AG08396 (cell line): ENCODE measurements at places on chromosomes 1 and 21.
A peak's percentile ranks its signal among the peaks of the same experiment; 100 is the strongest.

- no peak for DNase-seq
Observed at GRCh38 chr1:168092566-168093355, 44.0 kb downstream of the GPR161 start.

GRCh38 chr1:172929006-172929405, 121.7 kb downstream of the TNFSF18 start:
- DNase-seq, result no peak

GRCh38 chr1:207309745-207310273, 11.7 kb upstream of the CD55 start:
- DNase-seq, result peak; percentile 43

DNA sequence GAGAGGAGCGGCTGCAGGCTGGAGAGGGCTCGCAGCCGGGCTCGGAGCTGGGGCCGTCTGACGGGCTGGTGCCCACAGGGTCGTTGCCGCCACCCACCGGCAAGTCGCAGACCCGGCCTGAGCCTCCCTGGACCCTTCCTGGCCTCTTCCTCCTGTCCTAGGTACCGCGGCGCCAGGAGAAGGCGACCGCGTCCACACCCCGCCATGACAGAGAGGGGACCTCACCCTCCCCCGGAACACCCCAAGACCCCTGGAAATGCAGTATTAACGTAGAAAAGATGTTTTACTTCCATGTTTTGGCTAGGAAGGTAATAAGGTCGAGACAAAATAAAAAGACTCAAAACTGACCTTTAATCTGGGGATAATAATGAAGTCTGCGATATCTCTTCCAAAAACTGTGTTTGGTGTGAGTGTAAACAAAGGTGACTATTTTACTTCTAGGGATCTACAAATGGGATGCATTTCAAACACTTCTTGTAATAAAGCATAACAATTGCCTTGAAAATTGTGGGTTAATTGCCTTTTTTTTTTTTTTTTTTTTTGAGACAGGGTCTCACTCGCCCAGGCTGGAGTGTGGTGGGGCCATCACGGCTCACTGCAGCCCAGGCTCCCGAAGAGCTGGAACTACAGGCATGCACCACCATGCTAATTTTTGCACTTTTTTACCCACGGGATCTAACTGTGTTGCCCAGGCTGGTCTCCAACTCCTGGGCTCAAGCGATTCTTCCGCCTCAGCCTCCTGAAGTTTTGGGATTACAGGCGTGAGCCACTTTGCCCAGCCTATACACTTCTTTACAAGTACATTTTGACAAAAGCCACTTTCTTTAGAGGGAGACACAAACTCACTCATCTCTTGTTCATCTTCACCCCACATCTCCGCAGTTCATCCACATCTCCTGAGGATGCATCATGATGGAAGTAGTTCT, 838 bp upstream of the RSRP1 start:
- no peak for DNase-seq

GRCh38 chr1:183227422-183228346, 41.6 kb downstream of the LAMC2 start:
- DNase-seq, result peak; percentile 61

GRCh38 chr1:155051342-155051776, 243 bp downstream of the ADAM15 start:
- peak; percentile 34 for DNase-seq

- DNase-seq, result no peak
Observed at GRCh38 chr1:175482071-175482451, 261.3 kb downstream of the TNR start.

- DNase-seq, result no peak
Observed at GRCh38 chr1:245611251-245611650, 456.5 kb downstream of the KIF26B start.

DNA sequence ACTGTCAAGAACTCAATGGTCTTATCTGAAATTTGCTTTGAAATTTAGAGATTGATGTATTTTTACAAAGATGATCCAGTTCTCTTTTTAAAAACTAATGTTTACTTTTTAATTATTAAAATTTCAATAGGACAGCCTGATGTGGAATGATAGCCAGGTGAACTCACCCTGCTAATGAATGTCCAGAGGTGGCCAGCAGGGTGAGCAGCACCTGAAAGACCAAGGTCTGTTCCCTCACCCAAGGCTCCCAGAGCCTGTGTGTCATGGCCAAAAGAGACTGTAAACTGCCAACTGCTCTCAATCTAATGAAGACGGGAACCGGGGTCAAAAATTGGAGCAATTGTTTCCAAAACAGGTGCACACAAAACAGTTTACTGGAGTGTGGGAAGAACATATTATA, 340.4 kb downstream of the DISC1 start:
- DNase-seq, result no peak

GRCh38 chr21:43005635-43006034, 31.3 kb downstream of the PKNOX1 start:
- no peak for DNase-seq

DNA sequence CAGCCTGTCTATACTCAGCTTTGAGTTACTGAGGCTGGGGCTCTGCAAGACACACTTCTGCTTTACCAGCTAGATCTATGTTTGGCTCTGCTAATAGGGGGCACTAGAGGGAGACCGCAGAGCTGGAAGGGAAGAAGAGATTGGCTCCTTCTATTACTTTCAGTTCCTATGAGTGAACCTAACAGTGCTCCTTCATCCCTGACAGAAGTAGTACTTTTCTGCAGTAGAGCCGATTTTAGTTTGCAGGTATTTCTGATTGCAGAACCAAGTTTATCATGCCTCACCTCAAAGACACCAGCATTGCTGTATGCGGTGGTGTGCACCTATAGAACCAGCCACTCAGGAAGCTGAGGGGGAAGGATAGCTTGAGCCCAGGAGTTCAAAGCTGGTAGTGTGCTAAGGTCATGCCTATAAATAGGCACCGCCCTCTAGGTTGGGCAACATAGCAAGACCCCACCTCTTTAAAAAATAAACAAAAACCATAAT, 5.7 kb upstream of the ZDHHC18 start:
- DNase-seq, result no peak

DNA sequence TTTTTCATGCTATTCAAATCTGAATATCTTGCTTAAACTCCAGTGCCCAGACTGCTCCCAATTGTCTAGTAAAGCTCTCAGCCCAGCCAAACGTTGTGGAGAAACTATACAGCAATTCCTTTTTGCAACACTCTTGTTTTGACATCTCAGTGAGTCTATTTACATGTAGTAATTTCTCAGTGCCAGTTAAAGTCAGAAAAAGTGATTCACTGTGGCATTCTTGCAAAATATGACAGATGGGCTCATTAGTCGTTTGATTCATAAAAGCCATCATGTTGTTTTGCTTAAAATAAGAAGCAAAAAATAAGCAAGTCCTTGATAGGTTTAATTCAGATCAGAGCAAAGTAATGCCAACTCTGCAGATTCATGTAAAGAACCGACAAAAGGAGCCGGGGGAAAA, 20.7 kb upstream of the TMPRSS15 start:
- DNase-seq, result no peak

- no peak for DNase-seq
Observed at GRCh38 chr1:86197206-86197855, 40.8 kb upstream of the COL24A1 start.

DNA sequence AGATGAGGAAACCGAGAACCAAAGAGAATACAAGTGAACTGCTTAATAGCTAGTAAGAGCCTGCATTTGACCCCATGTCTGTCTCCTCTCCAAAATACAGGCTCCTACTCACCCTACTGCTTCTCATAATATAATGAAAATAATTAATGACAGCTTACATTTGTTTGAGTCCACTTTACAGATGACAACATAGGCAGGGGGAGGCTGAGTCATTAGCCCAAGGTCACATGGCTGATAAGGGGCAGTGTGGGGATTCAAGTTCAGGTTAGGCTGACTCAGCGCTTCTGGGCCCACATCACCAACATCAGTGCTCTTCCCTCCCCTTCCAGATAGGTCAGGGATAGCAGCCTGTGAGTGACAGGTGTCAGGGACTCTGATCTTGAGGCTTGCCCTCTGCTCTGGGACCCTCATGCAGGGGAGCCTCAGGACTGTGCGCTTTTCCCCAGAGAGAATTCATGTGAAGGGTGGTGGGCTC, 16.2 kb downstream of the AZIN2 start:
- no peak for DNase-seq

- DNase-seq, result no peak
Observed at GRCh38 chr1:223033658-223034057, 109.4 kb downstream of the TLR5 start.

DNA sequence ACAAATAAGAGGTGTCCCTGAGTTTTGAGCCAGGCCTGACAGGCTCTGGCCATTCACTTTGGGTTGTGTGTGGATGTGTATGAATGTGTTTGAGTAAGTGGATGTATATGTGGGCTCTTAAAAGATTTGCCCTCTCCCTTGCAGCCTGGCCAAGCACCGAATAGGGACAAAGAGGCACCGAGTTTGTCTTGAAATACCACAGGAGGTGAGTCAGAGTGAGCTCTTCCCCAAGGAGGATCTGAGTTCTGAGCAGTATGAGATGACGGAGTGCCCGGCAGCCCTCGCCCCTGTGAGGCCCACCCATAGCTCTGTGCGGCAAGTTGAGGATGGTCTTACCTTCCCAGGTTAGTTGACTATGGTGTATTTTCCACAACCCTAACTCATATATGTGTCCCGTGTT, 19.0 kb downstream of the KDM4A start:
- DNase-seq, result no peak

- no peak for DNase-seq
Observed at GRCh38 chr1:38050397-38051078, 3.9 kb upstream of the POU3F1 start.

GRCh38 chr21:46189959-46190490, 5.8 kb upstream of the SPATC1L start:
- no peak for DNase-seq

DNA sequence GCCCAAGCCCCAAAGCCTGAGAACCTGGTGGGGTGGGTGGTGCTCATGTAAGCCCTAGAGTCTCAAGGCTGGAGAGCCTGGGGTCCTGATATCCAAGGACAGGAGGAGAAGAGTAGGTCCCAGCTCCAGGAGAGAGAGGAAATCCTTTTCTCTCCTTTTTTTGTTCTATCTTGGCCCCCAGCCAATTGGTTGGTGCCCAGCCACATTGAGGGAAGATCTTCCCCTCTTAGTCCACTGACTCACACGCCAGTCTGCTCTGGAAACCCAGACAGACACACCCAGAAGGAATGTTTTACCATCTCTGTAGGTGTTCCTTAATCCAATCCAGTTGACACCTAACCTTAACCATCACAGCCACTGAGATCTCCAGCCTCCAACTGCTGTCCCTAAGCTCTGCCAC, 16.2 kb upstream of the LIN9 start:
- no peak for DNase-seq

- DNase-seq, result no peak
Observed at GRCh38 chr1:115655916-115656315, 14.1 kb downstream of the VANGL1 start.

DNA sequence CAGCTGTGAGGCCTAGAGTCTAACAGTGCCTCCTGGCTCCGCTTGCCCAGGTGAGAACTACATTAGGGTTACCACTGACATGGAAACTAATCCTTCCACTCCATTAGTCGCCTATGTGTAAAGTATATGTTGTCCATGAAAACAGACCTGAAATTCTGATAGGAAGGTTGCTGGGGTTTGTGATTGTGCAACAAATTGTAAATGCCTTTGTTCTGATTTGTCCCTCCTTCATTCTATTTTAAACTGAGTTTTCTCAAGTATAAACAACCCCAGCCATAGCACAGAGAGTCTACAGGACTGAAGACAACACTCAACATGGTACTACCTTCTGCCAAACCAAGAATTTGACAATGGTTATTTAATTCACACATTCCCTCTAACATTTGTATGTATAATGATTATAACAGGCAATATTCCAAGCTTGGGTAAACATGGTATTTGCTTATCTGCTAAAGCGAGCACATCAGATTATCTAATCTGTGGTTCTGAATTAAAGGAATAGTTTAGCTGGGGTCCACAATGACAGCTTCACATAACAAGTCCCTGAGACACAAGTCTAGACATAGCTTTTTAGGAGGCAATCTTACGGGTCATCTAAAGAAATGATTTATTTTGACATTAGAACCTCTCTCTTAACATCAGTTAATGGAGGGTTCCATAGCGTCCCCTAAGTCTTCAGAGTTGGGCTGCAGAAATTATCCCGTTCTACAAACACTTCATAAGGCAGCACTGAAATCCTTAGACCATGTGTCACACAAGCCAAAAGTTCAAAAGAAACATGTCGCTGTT, 633.0 kb downstream of the SMYD3 start:
- DNase-seq, result no peak

DNA sequence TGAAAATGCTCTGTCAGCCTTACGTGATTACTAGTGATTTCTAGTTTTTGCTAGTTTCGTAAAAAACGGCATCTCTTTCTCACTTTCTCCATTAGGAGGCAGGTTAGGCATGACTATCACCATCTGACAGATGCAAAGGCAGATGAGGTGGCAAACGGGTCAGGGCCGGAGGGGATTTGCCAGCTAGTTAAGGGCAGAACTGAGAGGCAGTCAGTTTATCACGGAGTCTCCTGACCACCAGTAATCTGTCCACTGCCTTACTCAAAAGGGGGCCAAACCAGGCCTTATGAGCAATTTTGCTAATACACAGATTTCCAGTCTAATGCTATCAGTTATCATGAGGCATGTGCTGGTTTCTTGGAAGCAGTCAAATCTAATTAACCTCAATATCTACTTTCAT, 159.3 kb downstream of the TSEN15 start:
- DNase-seq, result no peak

DNA sequence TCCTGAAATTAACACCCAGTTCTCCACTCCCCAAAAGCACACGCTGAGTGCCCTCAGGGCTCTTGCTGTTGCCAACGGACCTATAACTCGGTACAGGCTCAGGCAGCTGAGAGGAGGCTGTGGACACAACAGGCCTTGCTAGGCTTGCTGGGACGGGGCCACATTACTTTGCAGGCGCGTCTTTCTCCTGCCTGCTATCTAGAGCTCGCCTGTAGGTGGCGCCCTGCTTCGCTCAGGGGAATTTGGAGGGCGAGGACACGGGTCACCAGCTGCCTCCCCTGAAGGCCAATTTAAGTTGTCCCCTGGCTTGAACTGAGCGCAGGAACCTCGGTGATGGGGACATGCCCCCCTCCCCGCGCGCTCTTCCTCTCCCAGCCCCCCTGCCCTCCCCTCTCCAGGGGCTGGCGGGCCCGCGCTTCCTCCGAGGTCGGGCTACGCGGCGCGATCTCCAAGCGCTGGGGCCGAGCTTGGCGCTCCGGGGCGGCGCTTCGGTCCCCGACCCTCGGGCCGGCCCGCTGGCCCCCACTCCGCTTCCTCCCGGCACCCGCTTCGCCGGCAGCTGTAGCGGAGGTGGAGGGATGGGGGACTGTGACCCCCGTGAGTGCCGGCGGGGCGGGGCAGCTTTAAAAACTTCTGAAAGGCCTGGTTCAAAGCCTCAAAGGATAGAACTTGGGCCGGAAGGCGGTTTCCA, 32.4 kb upstream of the NFIA start:
- peak; percentile 92 for DNase-seq

DNA sequence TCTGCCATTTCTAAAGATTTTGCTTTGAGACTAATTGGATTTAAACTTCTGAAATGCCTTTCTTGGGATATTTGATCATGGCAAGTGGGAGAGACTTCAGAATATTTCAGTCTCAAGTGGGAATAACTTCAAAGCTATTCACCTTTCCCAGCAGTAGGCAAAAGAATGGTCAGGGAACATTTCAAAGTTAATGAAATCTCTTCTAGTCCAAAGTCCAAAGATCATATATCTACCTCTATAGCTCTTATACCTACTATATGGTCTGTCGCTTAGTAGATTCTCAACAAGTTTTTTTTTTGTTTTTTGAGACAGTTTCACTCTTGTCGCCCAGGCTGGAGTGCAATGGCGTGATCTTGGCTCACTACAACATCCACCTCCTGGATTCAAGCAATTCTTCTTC, 44.5 kb upstream of the PIGC start:
- DNase-seq, result no peak
